ENCODE measurements at places on chromosomes 5 and 9.

DNA sequence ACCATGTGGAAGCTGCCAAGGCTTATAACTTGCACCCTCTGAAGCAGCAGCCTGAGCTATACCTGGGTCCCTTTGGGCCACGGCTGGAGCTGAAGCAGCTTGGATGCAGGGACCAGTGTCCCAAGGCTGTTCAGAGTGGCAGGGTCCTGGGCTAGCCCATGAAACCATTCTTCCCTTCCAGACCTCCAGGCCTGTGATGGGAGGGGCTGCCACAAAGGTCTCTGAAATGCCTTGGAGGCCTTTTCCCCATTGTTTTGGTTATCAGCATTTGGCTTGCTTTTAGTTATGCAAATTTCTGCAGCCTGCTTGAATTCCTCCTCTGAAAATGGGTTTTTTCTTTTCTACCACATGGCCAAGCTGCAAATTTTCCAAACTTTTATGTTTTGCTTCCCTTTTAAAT lies 433.7 kb upstream of the ACO1 start:
- DNase-seq: no peak

GRCh38 chr9:137001857-137002645 lies 5.7 kb upstream of the CLIC3 start:
- DNase-seq: no peak

DNA sequence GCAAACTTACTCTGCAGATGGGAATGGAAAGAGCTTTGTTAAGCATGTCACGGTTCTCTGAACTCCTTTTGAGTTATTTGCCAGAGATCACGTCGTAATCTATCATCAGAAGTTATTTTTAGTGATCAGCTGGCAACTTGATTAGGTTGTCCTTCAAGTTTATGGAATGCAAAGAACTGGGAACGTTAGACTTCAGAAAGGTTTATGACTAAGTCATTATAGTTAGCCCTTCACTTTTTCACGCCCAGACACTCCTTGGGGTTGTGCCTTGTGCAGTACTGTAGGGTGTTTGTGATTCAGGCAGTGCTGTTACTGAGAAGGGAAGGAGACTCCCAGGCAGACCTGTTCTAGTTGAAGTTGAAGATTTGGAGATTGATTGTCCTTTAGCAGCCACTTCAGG lies 26.8 kb upstream of the PHF2 start:
- no peak for DNase-seq

GRCh38 chr5:132302413-132302812 lies 8.2 kb downstream of the SLC22A4 start:
- no peak for DNase-seq

- no peak for DNase-seq
Measured at GRCh38 chr9:124676159-124676551, 95.0 kb downstream of the NR6A1 start.

GRCh38 chr9:69199769-69200470 lies 25.8 kb downstream of the TJP2 start:
- DNase-seq: no peak

DNA sequence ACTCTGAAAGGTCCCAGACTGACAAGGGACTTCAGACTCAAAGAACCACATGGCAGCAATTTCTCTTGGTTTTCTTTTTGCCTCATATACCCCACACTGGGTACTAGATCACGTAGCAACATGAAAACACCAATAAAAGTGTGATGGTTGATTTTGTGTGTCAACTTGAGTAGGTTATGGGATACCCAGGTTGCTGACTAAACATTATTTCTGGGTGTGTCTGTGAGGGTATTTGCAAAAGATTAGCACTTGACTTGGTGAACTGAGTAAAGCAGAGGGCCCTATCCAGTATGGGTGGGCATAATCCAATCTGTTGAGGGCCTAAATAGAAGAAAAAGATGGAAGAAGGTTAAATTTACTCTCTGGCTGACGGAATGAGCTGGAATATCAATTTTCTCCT lies 53.8 kb upstream of the ZNF618 start:
- DNase-seq: no peak

DNA sequence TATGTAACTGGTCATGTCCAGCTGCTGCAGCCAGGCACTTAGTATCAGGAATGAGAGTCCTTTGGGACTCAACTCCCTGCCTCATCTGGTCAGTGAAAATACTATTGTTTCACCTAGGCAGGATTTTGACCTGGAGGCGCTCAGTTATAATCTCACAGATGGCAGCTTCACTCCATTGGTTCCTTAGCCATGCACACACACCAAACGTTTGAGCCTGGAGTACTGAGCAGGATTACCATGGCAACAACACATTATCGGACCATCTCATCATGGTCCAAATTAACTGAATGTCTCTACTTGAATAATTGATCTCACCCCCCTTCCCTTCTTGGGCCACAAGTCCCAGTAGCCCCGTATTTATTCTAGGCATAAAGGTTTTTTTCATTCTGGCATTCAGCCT lies 15.0 kb upstream of the SREK1 start:
- no peak for DNase-seq

GRCh38 chr9:91978740-91979414 lies 28.8 kb upstream of the ROR2 start:
- DNase-seq: no peak

DNA sequence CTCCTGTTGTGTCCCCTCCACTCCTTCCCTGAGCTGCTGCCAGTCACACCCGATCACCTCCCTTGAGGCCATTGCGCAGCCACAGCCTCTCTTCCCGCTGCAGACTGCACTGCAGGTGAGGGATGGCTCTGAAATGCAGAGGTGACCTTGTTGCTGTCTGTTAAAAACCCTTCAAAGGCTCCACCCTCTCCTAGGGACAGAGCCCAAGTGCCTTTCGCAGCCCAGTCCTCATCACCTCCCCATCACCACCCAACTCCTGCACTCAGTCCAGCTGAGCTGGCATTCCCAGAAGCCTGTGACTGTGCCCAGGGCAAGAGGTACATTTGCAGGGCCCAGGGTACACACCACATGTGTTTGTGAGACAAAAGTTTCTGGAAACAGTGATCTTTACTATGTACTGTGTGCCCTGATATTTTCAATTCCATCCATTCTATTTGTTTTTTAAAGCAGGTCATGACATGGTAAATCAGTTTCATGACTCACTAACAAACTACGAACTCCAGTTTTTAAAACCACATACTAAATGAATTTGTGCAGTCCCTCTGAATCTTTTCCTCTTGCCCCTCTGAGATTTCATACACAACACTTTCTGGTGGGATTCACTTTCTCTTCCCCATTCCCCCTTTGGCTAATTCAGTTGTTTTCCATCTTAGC lies 73.0 kb upstream of the SPOCK1 start:
- DNase-seq: no peak

- DNase-seq: no peak
Measured at GRCh38 chr9:79812099-79812498, 240.3 kb downstream of the TLE4 start.

DNA sequence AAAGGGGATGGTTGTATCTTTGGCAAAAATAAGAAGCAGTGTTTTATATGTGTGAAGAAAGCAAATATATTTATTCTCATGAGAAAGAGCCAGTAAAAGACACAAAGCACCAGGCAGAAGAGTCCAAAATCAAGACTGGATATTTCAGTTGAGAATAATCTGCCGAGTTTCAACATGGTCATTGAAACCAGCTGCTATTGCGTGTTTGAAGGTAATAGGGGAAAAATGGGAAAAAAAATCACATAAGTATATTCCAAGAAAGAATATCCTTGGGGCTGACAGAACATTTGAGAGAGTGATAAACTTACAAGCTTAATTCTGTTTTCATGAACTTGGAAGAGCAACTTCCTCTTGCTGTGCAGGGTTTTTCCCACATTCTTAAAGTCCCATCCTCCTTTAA lies 79.9 kb downstream of the ISOC1 start:
- no peak for DNase-seq

DNA sequence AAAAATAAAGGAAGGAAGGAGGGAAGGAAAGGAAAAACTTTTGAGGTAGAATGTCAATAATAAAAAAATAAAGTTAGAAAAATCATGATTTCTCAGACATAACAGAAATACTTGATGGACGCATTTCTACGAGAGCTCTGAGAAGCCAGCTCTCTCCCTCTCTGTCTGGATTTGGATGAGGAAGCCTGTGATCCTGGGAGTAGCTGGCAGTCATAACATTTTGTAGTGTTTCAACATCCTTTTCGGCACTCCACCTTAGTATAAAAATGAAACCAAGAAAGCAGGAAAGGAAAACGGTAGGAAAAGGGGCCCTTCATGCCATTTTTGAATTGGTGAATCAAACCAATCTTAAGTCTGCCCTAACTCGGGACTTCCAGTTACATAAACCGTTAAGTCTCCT lies 321.3 kb downstream of the EPB41L4A start:
- DNase-seq: no peak

GRCh38 chr9:15231788-15232635 lies 75.0 kb downstream of the TTC39B start:
- no peak for DNase-seq

DNA sequence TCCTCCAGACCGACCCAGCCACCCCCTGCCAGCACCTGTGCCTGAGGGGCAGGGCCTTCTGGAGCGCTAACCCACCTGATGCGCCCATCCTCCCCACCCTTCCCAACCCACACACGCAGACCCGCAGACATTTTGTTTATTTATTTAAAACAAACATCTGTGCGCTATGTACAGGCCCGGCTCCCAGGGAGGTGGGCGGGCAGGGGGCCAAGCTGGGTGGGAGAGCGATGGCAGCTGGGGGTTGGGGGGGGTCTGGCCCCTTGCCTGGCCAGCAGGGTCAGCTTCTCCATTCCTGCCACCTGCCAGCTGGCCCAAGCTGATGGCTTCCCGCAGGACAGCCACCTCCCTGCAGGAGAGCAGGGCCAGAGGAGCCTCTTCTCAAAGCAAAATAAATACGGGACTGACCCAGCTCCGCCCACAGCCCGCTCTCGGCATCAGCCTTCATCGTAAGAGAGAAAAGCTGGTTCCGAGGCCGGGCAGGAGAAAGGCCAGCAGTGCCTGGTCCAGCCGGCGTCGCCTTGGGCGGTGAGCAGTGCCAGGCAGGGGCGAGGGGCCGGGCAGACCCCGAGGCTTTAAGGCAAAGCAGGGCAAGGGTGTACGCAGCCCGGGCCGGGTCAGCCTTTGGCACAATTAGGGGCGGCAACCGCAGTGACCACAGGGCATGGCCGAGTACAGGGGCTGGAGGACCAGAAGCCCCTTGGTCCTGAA lies 10.9 kb upstream of the CLIC3 start:
- no peak for DNase-seq

DNA sequence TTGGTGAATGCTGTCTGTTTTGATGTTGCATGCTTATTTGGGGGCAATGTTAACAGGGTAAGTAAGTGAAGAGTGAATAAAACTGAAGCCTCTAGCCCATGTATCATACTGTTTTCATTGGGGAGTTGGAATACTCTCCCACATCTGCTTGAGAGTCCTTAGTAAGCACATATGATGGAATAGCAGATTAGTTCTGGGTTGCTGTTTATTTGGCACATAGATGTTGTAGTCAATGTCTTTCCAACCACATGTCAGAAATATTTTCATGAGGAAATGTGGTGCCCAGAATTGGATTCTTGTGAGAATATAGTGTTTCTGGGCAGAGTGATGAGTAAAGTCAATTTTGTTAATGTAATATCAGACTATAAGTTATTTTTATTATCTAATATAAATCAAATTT lies 611.7 kb upstream of the FTMT start:
- DNase-seq: no peak

- no peak for DNase-seq
Measured at GRCh38 chr9:111940697-111941096, 44.1 kb downstream of the UGCG start.

DNA sequence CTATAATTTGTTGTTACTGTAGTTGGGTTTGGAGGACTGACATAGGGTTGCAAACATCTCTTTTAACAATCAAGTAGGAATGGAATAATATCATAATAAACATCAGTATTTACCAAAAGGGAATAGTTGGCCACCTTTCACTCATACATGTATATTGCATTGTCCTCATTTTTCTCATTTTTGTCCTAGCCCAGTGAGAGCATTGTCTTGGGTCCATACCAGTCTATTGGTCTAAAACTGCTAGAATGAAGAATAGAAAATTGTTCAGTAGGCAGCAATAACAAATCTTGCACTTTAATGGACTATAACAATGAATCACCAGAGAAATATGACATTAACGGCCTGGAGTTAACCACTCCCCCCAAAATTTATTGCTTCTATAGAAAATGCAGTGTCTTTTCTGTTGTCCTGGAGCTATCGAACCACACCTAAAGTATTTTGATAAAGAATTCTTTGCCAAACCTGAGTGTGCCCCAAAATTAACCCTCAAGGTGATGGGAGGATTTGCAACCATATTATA lies 80.9 kb upstream of the IL33 start:
- no peak for DNase-seq

- DNase-seq: no peak
Measured at GRCh38 chr5:132283423-132284043, 10.7 kb upstream of the SLC22A4 start.

- no peak for DNase-seq
Measured at GRCh38 chr5:143182901-143183820, 220.3 kb downstream of the NR3C1 start.

DNA sequence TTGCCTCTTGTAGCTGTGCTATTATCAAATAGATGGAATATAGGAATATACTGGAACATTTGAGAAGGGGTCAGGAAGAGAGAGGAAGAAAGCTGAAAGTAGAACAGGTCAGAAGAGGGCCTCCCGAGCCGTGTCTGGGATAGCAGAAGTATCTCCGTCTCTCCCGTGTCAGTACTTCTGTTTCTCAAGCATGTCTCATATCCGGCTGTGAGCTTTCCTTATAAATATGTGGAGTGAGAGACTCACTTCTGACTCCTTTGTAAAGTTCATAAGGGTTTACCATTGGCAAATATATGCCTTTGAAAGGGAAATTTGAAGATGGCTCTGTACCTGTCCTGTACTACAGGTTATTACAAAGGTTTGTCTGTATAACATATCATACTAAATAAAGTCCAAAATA lies 50.3 kb downstream of the MOCS2 start:
- DNase-seq: no peak

DNA sequence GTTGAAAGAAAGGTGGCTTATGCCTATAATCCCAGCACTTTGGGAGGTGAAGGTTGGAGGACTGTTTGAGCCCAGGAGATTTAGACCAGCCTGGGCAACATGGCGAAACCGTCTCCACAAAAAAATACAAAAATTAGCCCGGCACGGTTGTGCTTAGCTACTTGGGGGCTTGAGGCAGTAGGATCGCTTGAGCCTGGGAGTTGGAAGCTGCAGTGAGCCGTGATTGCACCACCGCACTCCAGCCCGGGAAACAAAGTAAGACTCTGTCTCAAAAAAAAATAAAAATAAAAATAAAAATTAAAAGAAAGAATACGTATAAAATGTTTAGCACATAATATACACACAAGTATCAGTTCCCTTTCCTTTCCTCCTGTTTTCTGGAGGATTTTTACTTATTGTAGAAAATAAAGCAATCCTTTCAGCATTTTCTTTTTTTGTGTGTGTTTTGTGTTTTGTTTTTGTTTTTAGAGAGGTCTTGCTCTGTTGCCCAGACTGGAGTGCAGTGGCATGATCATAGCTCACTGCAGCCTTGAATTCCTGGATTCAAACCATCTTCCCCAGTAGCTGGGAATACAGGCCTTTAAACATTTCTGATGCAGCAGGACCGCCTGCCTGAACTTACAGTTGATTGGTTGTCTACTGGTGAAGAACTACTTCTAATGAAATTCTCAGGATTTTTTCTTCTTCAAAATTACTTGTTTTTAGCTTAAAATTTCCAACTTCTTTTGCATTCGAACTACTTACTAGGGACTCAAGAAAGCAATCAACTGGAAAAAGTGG lies 4.1 kb upstream of the GPR107 start:
- no peak for DNase-seq
